ENCODE measurements at places on chromosomes 4 and X. TPM values are rescaled to one million over a fixed set of nuclear protein-coding genes. Genes with fewer than 3 reads are reported as not detected.
A peak's percentile ranks its signal among the peaks of the same experiment; 100 is the strongest.

Gene SOD3
- not detected for total RNA-seq

- no peak for DNase-seq
- peaks cover 7% of the 10 kb centered on the region for H3K4me1 ChIP-seq
- peaks cover 6% of the 10 kb centered on the region for H3K36me3 ChIP-seq
- H3K27ac ChIP-seq: peak overlapping the region; percentile 60
- H3K4me3 ChIP-seq: no peak overlapping the region
Measured at GRCh38 chr4:39900966-39901365, 76.7 kb downstream of the PDS5A start.

Gene GUCY2F
- not detected for total RNA-seq

DNA sequence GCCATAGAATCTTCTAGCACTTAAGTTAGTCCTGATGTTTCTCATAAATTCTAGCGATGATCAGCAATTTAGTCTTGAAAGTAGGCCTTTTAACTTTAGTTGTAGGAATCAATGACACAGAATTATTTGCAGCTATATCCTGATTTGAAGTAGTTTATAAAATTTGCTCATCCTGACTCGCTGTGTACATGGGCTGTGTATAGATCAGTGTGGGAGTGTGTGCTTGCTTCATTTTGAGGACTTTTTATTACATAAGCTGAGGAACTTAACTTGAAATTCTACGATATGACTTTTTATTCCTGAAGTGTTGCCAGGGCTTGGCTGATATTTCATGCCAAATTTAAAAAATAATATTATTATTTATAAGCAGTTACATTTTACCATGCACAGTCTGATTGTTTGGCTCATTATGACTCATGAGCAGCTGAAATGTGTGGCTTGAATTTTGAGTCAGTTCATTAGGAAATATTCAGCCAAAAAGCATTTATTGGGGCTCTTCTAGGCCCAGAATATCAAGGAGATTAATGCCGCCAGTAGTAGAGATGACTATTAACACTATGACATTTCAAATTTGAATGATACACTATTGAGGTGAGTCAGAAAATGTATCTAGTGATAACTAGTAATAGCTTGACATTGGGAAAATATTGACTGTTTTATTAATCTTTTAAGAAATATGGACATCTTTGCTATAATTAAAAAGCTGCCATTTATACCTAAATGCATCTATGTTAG lies 128.9 kb upstream of the LIMCH1 start:
- no peaks in the 10 kb centered on the region for H3K27me3 ChIP-seq
- H3K4me1 ChIP-seq: no peaks in the 10 kb centered on the region
- DNase-seq: no peak
- no peak overlapping the region for H3K27ac ChIP-seq
- no peak overlapping the region for H3K4me3 ChIP-seq

Gene TRIM61
- total RNA-seq: 1.2 TPM

DNA sequence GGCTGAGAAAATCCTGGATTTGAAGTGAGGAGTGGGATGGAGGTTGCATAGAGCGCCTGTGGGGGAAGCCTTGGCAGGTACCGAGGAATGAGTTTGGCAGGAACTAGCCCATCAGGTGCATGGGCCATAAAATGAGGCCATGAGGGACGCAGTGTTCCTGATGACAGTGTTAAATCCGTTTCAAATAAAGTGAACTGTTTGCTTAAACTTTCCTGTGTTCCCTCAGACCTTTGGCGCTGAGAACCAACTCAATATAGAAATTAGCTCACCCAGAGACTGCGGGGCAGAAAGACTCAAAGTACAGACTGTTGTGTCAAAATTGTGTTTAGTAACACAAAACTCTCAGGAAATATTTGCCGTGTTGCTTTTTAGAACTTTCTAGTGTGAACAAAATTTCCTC lies 250.0 kb upstream of the NR3C2 start:
- peaks cover 7% of the 10 kb centered on the region for H3K27me3 ChIP-seq
- DNase-seq: no peak
- H3K4me3 ChIP-seq: no peak overlapping the region

- peak overlapping the region; percentile 86 for H3K4me3 ChIP-seq
- H3K27ac ChIP-seq: peak overlapping the region; percentile 97
- H3K4me1 ChIP-seq: peaks cover 84% of the 10 kb centered on the region
- DNase-seq: no peak
- H3K27me3 ChIP-seq: no peaks in the 10 kb centered on the region
- H3K36me3 ChIP-seq: peaks cover 8% of the 10 kb centered on the region
Measured at GRCh38 chr4:8439168-8439567, 1.4 kb downstream of the ACOX3 start.

Gene ERAS
- total RNA-seq: 0.31 TPM

DNA sequence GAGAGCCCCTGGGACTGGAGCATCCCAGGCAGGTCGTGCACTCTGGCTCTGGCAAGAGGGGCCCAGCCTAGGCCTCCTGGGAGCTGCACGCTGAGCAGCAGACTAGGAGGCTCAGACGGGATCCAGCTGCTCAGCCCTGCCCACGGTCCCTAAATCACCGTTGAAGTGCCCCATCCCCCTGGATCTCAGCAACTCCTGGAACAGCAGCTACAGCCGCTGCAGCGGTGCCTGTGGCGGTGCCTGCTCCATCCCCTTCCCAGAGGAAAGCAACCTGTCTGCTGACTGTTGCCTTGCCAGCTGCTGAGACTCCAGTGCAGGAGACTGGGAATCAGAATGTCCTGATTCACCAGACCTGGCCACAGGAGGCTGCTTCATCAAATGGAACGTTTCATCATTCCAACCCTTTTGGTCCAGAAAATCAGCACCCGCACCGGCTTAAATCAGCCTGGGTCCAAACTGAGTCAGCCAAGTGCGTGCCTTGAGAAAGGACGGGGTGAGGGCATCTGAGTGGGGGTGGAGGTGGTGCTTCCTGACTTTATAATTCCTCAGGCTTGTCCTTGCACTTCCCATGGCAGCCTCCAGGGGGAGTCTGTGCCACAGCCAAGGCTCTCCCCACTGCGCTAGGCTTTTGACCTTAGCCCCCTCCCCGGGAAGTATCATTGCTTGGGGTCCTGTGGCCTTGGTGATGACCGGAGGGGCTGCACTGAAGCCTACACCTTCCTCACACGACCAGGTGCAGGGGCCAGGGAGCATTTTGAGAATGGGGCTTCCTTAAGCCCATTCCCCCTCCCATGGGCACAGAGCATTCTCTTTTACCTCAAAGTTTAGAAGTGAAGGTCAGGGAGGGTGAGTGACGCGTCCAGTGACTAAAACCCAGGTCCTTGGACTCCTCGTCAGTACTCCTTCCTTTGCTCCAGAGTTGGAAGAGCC lies 6.5 kb downstream of the ZNF185 start:
- peaks cover 33% of the 10 kb centered on the region for H3K27me3 ChIP-seq
- peak; percentile 43 for DNase-seq
- H3K36me3 ChIP-seq: no peaks in the 10 kb centered on the region

Measured in activated T-cell treated with anti-CD3 and anti-CD28 coated beads, Interleukin-2, amount 50 U/mL, for 72 hours (primary cell).